CD4-positive, alpha-beta T cell treated with Interferon alpha-2 for 1 hour (primary cell): ENCODE measurements at places on chromosomes 12 and 14.

GRCh38 chr14:23162800-23163199 is 20.7 kb downstream of the SLC7A8 start:
- DNase-seq = no peak

- no peak for DNase-seq
These were observed 17.4 kb downstream of the LRP6 start for GRCh38 chr12:12249216-12250050.

GRCh38 chr12:48423171-48423570 is 49.2 kb upstream of the ANP32D start:
- DNase-seq = no peak

DNA sequence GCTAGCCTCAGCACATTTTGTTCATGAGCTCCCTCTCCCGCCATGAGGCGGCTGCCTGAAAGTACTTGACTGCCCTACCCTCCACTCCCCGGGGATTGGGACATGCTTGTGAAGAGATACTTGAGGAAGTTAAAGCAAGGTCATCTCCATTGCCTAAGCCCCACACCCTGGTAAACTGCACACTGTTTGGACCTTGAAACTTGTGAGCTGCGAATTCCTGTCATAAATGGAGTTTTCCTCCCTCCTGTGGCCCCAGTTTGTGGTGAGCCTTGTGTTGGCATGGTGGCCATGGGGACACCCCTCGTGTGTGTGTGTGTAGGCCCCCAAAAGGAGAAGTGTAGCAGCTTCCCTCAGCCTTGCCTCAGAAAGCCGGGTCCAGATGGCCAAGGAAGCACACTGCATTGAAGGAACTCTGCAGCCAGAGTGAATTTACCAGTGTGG is 395.5 kb downstream of the ZFP36L1 start:
- DNase-seq = peak; percentile 65
